Putamen (tissue), 1 donor: ENCODE measurements at places on chromosomes 1 and 21.

GRCh38 chr1:26287033-26287711, 7.3 kb downstream of the SH3BGRL3 start:
- no peak for DNase-seq

- no peak for DNase-seq
Measured at GRCh38 chr1:57470036-57470435, 46.2 kb upstream of the DAB1 start.

DNA sequence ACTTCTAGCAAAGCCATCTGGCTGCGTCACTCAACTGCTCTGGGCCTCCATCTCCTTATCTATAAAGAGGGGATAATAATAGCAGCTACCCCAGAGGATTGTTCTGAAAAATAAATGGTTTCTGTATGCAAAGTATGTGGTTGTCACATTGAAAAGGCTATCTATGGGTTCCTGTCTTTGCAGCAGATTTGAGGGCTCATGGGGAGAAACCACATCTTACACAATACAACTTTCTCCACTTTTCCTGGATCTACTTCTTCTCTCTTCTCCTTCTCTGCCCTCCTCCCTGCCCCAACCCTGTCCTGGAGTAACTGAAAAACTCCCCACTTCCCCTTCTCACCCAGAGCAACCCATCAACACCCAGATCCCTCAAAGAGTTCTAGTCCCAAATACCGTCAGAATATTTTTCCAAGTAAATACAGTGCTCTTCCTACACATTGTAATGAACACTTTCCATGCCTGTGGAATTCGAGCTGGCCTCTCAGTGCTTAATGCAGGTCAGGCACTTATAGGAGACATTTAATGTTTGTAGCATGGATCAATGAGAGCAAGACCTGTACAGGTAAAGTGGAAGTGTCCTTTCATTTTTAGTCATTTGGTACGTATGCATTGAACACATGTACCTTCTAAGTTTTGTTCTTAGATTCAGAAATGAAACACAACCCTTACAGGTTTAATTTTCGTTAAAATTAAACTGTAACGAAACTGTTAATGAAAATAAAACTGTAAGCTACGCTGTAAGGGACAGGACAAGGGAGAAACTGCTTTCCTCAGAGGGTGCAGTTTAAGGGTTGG, 131.9 kb downstream of the AK5 start:
- DNase-seq = no peak

GRCh38 chr1:27598902-27599528, 4.9 kb downstream of the AHDC1 start:
- DNase-seq = no peak

DNA sequence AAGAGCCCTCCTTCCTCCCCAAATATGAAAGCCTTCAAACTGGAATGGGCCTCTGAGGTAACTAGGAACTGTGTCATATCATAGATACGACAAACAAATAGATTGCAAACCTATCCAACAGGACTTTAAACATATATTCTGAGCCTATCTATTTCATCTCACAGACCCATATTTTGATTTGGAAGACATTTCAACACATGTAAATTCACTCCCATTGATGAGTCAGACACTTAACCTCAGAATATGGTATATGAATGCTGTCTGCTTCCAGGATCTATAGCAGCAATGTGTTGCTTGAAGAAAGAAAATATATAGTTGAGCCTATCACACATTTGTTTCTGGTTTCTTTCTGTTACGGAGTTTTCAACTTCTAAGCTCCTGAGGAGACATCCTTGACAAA, 221.9 kb upstream of the SAMSN1 start:
- DNase-seq = no peak

DNA sequence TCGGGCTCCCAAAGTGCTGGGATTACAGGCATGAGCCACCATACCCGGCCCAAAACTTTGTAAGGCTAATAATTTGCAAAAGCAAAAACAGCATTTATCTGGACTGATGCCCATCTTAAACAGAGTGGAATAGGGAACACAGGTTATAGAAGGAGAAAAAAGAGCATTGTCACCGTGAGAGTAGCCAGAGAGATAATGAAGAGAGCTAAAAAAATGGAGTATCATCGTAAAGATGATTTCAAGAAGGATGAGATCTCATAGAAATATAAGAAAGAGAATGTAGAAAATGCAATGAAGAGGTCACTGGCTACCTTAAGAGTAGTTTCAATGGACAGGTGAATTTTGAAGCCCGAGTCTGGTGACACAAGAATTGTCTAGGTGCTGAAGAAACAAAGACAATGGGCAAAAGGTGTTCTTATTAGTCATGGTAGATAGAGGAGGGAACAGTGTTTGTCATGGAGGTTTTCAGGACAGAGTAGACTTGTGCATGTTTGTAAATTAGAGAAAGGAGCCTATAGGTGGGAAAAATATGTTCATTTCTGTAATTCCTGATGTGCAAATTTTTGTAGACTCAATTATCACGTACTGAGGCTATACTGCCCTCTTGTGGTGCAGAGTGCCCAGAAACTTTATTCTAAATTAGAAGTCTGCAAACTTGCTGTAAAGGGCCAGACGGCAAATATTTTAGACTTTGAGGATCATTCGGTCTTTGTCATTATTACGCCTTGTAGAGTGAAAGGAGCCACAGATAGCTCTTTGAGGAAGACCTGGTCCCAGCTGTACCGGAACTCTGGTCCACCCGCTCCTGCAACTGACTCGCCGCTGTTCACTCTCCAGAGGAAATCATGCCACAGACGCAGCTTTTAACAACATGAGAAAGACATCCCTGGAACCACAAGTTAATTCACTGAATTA, 8.1 kb upstream of the TMEM183A start:
- peak; percentile 38 for DNase-seq

DNA sequence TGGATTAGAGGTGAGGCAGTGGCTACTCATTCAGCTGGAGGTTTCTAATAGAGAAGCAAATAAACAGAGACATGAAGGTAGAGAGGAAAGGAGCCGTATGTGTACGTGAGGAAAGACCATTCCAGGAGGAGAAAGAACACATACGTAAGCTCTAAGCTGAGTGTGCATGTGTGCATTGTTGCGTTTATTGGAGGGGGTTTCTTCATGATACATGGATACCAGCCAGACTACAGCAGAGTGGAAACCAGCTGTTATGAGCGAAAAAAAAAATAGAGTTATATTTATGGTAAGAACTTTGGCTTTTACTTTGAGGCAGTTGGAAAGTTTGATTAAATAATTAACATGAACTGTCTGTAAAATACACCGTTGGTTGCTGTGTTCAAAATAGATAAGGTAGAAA, 173.4 kb upstream of the RGS18 start:
- DNase-seq = no peak

- DNase-seq = no peak
Measured at GRCh38 chr1:22729912-22730311, 19.3 kb downstream of the EPHB2 start.

DNA sequence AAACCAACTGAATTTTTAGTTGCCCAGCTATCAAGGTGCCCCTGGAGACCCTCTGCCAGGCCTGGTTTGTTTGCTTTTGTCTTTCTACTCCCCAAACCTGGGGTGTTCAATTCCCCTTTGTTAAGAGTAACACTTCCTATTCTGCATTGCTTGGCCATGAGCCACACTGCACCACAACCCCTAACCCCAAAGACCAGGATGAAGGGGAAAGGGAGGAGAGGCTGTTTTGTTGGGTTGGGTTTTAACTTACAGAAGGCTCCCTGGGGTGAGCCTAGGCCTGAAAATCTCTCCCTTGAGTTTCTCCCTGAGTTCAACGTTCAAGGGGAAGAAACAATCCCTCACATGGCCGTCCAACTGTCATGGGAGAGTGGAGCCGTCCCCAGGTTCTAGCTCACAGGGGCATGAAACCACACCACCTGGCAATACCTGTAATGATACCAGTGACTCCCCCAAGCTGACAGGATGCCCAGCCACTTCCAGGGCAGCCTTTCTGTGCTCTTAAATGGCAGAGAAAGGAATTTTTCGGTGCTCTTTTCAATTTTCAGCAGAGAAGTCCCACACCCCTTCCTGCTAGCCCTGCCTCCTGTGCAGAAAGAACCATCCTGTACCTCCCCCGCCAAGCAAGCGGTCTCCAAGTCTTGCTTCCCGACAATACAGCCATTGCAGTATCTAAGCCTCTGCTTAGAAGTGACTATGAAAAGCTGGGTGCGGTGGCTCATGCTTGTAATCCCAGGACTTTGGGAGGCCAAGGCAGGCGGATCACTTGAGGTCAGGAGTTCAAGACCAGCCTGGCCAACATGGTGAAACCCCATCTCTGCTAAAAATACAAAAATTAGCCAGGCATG, 14.9 kb downstream of the SLC45A3 start:
- DNase-seq = no peak

DNA sequence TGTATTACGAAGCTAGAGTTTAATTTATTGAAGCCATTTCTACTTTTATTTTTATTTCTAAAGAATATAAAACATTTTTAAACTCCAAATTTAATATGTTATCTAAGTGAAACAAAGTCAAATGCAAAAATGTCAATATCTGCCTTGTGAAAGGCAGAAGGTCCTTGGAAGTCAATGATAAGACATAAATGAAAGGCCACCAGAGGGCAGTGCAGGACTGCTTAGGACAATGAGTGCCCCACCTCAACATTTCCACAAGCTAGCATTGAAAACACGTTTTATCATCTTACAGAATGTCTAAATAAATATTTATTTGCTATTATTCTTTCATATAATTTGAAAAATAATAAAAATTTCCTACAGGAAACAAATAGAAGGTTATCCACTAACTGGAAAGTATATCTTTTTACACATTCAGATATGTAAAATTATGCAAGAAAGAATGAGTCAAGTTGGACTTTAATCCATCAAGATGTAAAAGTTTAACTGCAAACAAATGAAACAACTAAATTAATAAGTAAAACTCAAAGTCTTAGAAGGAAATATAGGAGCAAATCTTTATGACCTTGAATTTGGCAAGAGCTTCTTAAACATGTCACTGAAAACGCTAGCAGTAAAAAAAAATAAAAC, 140.1 kb upstream of the FMN2 start:
- peak; percentile 63 for DNase-seq

DNA sequence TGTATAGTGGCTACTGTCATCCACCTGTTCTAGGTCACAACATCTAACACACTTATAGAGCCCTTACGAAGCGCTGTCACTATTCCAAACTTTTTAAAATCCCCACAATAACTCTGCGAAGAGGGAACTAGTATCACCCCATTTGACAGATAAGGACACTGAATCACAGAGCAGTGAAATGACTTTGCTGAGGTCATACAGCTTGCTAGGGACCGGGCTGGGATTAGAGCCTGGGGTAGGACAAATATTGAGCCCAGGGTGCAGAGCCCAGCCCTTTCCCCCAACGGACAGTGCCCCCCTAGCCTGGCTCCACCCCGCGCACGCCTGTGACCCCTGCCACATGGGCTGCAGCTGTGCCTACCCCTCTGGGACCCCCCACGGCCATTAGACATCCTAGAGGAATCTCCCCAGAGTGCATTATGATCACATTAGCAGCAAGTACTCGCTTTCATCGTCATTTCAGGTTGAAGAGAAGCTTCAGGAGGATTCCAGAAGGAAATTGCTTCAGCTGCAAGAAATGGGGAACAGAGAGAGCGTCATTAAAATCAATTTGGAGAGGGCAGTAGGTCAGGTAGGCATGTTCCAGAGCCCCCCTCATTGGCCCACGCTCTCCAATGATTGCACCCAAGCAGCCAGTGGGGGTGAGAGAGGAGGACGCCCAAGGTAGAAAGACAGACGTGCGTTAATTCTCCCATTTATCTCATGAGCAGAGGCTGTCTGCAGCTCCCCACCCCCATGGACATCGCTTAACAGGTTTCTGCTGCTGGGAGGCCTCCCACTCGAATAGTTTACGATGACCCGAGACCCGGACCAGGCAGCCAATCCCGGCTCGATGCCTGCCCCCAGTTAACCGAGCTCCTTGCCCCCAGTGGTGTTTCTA, 77.2 kb downstream of the FHAD1 start:
- no peak for DNase-seq

DNA sequence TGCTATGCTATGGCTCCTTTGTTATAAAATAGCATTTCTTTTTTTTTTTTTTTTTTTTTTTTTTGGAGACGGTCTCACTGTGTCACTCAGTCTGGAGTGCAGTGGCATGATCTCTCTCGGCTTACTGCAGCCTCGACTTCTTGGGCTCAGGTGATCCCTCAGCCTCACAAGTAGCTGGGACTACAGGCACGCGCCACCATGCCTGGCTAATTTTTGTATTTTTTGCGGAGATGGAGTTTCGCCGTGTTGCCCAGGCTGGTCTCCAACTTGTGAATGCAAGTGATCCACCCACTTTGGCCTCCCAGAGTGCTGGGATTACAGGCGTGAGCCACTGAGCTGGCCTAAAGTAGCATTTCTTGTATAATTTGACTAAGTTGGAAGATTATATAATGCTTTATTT, 10.8 kb downstream of the CAMTA1 start:
- no peak for DNase-seq

DNA sequence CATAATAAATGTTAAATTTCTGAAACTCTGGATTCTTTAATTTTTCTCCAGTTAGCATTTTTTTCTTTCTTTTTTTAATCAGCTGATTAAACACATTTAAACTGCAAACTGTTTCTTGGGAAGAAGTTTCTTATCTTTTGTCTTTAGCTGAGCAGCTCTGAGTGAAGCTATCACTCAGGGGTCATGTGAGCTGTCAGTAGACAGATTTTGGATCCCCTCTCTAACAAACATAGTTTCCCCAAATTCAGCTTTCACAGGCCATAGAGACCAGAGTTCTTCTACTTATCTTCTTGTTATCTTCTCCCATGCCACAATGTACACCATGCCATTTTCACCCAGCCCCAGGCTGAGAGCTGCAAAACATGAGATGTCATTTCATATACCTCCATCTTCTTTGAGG, 148.9 kb downstream of the CDC42BPA start:
- DNase-seq = no peak

DNA sequence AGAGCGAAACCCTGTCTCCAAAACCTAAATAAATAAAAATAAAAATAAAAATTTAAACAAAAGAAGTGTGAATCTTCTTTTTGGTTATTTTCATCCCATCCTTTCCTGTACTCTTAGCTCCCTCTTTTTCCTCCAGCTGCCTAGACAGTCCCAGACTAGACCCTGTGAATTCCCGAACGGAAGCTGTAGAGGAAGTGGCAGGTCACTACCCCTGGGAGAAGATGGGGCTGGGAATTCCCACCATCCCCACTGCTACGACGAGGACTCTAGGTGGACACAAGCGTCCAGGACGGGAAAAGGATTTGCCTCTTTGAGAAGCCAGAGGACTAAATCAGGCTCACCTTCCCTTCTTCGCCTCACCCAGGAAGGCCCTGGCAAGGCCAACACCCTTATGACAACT, 12.6 kb downstream of the RHBDL2 start:
- no peak for DNase-seq

GRCh38 chr1:119782631-119783325, 14.1 kb upstream of the HMGCS2 start:
- no peak for DNase-seq

GRCh38 chr1:211571998-211572397, 7.0 kb downstream of the SLC30A1 start:
- no peak for DNase-seq

DNA sequence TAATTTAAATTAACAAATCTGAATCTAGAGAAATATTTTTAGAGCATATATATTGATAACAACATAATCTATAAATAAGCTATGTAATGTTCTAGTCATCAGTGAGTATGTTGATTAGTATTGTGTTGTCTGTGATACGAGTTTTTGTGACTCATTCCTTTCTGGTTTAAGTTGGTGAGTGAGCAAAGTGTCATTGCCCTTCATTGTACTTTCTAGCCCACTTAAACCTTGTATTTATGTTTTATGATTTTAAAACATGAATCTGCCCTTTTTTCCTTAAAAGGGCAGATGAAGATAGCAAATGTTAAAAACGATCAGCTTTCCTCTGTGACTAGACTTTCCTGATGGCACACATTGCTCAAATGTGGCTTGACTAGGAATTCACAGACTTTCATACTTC, 38.5 kb downstream of the MACO1 start:
- no peak for DNase-seq

- peak; percentile 42 for DNase-seq
Measured at GRCh38 chr21:40902299-40902698, 55.3 kb upstream of the DSCAM start.

- no peak for DNase-seq
Measured at GRCh38 chr21:45294509-45295291, 7.0 kb upstream of the POFUT2 start.
